ENCODE measurements at places on chromosomes 5 and 9.

- no peak for DNase-seq
These were observed 148.6 kb upstream of the ELL2 start for GRCh38 chr5:96110300-96110699.

DNA sequence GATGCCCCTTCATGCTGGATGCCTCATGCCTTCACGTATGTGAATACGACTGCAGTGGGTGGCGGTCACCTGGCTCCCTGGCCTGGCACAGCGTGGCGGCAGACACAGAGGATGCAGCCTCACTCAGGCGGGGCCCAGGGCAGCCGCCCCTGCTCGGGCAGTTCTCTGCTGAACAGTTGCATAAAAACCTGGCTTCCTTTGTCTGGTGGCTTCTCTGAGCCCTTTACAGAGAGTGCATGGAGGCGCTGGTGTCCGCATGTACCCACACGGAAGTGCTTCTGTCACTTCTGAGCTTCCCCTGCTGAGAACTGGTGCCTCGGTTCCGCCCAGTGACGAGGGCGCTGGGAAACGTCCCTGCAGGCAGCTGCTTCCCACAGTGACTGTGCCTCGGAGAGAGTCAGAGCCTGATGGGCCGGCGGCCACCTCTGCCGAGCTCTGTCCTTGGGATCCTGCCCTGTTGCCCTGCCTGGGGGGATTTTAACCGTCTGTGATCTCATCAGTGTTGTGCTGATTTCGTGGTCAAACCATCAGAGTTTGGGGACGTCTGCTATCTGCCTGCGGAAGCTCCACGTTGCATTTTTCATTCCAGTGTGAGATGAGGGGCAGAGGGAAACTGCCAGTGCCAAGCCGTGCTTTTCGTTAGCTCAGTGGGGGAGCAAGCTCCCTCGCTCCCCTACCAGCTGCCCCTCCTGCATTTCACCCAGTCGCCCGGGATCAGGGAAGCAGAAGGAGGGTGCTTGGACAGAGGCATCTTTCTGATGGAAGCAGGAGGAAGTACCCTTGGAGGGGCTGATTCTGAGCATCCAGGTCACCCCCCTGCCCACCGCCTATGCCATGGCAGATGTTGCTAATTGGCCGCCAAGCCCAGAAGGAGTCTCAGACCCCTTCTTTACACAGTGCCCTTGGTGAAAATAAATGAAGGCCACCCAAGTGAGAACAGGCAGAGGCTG lies 153.0 kb upstream of the COL5A1 start:
- no peak for DNase-seq

- DNase-seq: no peak
These were observed 463.6 kb upstream of the MEF2C start for GRCh38 chr5:89346573-89346972.

DNA sequence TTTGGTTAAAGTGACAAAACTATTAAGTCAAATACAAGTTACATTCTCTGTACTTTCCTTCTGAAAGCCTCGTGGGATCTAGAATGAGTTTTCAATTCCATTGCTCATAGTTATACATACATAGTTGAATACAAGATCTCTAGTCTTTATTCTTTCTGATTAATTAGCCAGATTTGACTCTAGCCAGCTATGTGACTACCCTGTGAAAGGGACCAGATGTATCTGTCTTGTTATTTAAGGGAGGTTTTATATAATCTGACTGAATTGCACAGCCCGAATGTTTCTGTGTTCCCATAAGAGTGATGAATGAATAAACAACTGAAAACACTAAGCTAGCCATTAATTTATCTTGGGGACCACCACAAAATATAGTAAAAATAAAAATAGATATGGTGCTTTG lies 166.7 kb downstream of the TMEM167A start:
- no peak for DNase-seq

DNA sequence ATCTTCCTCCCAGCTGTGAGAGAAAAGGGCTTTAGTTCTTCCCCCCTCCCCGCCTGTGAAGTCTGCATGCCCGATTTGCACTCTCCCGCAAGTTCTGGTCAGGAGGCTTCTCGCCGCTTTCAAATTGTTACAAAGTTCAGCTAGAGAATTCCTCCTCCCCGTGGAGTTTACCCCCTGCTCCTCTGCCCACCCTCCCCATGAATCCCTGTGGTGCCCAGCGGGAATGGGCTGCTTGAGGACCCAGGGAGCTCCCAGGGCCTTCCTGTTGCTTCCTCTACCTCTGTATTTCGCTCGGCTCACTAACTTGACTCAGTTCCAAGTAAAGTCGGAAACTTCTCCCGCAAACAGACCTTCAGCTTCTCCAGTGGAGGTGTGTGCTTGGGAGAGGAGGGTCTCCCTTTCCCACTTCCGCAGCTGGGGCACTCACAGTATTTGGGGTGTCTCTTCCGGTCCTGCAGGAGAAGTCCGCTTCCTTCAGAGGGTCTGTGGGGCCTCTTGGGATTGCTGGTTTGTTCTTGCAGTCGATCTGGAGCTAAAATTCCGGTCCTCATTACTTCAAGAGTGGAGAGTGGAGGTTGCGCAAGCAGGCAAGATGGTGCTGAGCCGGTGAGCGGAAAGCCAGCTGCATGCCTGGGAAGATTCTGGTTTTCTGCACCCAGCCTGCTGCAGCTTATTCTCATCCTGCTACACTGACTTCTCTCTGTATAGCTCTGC lies 97.8 kb downstream of the ADAMTS12 start:
- no peak for DNase-seq

- DNase-seq: no peak
These were observed 30.0 kb downstream of the CARD6 start for GRCh38 chr5:40871177-40871576.

DNA sequence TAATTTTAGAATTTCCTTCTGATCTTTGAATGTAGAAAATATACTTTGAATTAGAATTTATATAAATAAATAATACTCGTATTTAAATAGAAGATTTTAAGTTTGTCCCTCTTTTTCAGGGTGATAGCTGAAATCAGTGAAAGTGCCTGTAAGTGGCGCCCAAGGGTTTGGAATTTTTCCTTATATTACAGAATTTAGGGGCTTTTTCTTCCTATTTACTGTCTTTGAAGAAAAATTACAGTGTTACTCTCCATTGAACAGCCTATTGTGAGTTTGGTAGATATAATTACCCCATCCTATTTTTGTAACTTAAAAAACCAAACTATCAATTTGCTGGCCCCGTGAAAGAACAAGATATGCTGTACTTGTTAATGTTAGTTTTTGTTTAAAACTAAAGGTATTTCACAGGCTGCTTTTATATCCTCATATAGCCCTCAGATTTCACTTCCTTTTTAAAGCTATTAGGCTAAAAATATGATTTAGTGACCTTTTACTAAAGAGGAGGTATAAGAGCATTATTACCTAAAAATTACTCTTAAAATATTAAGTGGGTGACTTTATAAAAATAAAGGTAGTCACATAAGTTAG lies 3.2 kb downstream of the MAP3K1 start:
- no peak for DNase-seq

DNA sequence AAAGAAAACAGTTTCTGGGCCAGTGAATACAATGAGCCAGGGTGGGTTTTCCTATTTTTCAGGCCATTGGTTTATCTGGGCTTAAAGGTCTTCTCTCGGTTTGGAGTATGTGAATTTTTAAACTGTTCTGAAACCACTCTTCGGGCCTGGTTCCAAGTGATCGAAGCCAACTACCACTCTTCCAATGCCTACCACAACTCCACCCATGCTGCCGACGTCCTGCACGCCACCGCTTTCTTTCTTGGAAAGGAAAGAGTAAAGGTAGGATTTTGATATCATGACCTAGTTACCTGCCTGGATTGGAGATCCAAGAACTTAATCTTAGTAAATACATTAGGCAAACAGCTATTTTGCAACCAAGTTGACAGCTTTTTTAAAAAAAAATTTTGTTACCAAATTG lies 79.1 kb downstream of the WDR41 start:
- no peak for DNase-seq

DNA sequence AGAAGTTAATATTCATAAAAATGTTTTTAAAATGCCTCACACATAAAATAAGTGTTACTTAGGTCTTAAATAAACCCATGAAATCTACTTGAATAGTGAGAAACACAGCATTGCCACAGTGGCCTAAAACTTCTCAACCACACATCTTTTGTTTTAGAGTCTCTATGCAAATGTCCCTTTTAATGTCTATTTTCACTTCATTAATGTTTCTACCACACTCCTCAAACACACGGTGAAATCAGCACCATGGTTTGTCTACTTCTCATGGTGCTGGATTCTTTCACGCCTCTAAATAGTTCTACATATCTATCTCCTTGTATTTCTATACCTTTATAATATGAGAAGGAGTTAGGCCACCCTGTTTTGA lies 111.2 kb downstream of the EDIL3 start:
- no peak for DNase-seq

- DNase-seq: no peak
These were observed 9.6 kb downstream of the DNLZ start for GRCh38 chr9:136353757-136354488.

- DNase-seq: no peak
These were observed at the start of gene INSYN2B for GRCh38 chr5:169980418-169981053. INSYN2B (minus strand) TSS chr5:169980495; CDS start chr5:169883898, 96,597 bp downstream.

- DNase-seq: no peak
These were observed 62.0 kb upstream of the FST start for GRCh38 chr5:53418409-53418808.

GRCh38 chr9:7210854-7211637 lies 453.3 kb downstream of the KDM4C start:
- DNase-seq: no peak

- DNase-seq: no peak
These were observed 574.8 kb downstream of the PSAT1 start for GRCh38 chr9:78871452-78872331.

GRCh38 chr5:145130996-145131395 lies 704.1 kb downstream of the PRELID2 start:
- no peak for DNase-seq

DNA sequence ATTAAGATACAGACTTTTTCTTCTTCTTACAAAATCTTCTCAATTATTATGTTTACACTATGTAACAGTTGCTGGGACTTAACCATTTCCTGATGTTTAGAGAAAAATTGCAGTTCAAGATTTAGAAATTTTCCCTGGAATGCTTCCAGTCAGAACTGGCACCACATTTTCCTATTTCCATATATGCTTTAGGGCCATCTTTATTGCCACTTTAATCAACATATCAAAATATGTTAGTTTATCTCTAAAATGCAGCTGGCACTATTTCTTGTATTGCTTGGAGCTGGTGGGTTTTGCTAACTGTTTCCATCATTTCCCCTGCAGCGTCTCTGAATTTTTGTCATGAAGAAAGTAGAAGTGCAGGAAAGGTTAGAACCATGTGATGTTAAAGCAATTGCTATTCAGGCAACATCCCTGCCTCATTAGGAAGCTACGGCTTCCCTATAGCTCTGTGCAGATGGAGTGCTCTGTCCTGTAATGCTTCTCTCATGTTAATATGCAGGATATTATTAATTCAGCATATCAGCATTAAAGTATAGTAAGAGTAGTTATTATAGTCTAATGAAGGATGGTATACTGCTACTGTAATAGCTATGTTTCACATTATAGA lies 269.1 kb downstream of the MTRR start:
- DNase-seq: no peak

GRCh38 chr9:21766096-21766495 lies 36.3 kb upstream of the MTAP start:
- no peak for DNase-seq

DNA sequence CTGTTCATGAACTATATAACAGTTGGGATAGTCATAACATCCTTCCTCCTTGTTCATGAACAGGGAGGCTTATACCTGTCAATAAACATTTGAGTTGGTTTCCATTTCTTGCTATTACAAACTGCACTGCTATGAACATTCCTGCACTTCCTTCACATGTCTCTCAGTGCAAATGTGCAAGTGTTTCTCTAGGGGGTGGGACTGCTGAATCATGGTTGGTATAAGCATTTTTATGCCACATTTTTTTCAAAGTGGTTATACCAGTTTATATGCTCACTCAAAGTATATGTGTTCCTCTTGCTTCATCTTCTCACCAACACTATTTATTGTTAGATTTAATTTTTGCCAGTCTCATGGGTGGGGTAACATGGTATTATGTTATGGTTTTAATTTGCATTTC lies 25.8 kb upstream of the TPD52L3 start:
- DNase-seq: no peak

DNA sequence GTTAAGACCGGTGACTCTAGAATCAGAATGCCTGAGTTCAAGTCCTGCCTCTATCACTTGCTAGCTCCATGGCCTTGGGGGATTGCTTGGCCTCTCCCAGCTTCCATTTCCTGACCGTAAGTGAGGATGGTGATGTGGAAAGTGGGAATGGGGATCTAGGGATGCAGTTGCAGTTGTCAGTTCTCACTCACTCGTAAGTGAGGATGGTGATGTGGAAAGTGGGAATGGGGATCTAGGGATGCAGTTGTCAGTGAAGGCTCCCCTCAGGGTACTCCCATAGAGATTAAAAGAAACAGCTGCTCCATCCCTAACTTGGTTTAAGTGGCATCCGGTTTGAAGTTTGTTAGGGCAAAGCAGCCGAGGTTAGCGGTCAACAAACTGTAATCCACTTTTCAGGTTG lies 3.0 kb upstream of the IL9 start:
- DNase-seq: no peak

DNA sequence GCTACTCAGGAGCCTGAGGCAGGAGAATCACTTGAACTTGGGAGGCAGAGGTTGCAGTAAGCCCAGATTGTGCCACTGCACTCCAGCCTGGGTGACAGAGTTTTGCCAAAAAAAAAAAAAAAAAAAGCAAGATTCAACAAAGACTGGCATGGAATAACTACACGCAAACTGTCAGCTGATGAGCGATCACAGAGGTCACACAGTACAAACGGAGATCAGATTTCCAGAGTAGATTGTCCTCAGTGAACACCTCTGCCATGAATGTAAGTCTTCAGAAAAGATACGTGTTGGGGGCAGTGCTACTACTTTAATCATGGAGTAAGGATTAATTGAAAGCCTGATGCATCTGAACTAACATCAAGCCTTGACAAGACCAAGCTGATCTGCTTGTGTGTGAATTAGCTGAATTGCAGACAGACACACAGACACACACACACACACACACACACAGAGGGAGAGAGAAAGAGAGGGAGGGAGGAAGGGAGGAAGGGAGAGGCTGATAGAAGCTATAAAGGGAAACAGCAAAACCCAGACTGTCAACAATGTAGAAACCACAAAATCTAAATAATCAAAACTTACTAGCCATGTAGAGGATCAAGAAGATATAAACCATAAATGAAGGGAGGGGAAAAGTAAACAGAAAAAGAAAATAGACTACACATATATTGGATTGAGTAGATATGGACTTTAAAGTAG lies 222.9 kb upstream of the ZNF462 start:
- DNase-seq: no peak

GRCh38 chr9:133107961-133108793 lies 12.9 kb downstream of the RALGDS start:
- no peak for DNase-seq

GRCh38 chr5:92694067-92694466 lies 887.0 kb downstream of the NR2F1-AS1 start:
- no peak for DNase-seq
